Occipital lobe (tissue), 3 donors: ENCODE measurements at places on chromosomes 11 and 22.
A peak's percentile ranks its signal among the peaks of the same experiment; 100 is the strongest.

DNA sequence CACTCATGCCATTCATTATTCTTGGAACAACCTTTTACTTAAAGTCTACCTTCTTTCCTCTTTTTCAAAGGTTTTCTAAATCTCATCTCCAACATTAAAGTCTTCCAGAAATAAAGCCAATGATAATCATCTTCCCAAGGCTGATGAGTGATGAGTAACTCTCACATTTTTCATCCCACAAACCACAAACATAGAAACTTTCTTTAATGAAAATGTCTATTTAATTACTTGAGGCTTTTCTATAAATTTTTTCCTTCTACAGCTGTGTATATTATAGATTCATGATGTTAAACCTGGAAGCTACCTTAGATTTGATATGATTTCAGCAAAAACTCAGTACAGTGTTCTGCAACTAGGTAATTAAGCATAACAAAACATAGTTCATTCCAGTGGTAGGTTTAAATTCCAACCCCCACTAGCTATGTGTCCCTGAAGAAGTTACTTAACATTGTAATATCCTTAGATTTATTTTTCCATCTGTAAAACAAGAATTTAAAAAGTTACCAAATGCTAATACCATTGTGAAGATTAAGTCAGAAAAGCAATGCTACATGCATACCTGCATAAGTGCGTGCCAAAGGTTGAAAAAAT, 845.4 kb downstream of the KCNA4 start:
- no peak for DNase-seq

- DNase-seq: no peak
Measured at GRCh38 chr22:17540481-17540880, 22.8 kb upstream of the SLC25A18 start.

GRCh38 chr22:30273711-30274436, 7.2 kb upstream of the OSM start:
- no peak for DNase-seq

- DNase-seq: no peak
Measured at GRCh38 chr11:70601861-70602538, 203.7 kb downstream of the CTTN start.

- no peak for DNase-seq
Measured at GRCh38 chr22:36375071-36375980, 12.4 kb downstream of the MYH9 start.

GRCh38 chr22:31321421-31321820, 24.7 kb downstream of the PATZ1 start:
- no peak for DNase-seq

DNA sequence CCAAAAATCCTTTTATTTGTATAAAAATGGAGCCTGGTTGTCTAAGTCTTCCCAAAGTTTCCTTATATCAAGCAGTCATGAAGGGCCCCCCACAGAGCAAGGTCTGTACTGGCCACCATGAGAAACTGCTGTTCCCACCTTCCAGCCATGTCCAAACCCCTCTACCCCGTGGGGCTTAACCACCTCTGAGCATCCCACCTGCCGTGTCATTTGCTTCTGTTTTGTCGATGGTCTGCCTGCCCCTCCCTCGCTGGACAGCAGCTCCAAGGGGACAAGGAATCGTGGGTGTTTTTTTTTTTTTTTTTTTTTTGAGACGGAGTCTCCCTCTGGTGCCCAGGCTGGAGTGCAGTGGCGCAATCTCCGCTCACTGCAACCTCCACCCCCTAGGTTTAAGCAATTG, 11.1 kb upstream of the ANO1 start:
- no peak for DNase-seq

GRCh38 chr11:106021181-106021966, 666 bp downstream of the MSANTD4 start:
- DNase-seq: no peak

DNA sequence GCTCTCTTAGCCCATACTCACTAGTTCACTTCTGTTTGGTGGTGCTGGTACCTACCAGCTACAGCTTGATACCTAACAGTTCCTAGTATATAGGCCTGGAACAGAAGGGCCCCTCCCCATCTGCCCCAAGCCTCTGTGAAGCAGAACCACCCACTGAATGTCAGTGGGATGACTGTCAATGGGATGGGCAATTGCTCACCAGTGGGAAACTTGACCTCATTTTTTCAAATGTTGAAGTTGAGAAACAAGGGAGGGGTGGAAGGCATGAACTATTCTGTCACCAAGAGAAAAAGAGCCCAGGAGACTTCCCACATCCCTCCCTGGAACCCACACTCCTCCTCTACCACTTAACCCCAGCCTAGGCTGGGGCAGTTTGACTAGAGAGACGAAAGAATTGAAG, at the start of gene NLRP10:
Gene NLRP10, minus strand, starts transcription at position 62 of the 400 bp plus-strand sequence. CDS start 1,952 bp downstream, outside the sequence.
- DNase-seq: no peak

- DNase-seq: no peak
Measured at GRCh38 chr22:49331878-49332277, 495.8 kb downstream of the BRD1 start.

DNA sequence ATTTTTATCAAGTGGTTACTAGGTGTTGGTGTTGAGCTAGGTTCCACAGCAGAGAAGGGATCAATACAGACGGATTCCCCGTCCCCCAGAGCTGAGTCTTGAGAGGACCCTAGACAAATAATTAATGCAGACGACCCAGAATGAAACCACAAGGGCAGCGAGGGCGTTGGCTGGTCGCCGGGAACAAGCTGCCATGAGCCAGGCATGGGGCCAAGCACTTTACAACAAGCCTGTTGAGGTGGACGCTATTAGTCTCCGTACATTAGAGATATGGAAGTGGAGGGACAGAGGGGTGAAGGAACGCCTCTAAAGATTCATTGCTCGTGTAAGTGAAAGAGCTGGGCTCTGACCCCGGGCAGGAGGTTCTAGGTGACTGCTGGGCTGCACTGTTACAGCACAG, 77.1 kb upstream of the EIF3D start:
- no peak for DNase-seq

- no peak for DNase-seq
Measured at GRCh38 chr11:120613264-120614226, 102.0 kb downstream of the GRIK4 start.

GRCh38 chr11:44574610-44575287, 9.3 kb downstream of the CD82 start:
- no peak for DNase-seq

GRCh38 chr11:1072821-1073231, 1.8 kb upstream of the MUC2 start:
- DNase-seq: no peak

GRCh38 chr11:47272706-47273105, 2.8 kb downstream of the MADD start:
- no peak for DNase-seq

DNA sequence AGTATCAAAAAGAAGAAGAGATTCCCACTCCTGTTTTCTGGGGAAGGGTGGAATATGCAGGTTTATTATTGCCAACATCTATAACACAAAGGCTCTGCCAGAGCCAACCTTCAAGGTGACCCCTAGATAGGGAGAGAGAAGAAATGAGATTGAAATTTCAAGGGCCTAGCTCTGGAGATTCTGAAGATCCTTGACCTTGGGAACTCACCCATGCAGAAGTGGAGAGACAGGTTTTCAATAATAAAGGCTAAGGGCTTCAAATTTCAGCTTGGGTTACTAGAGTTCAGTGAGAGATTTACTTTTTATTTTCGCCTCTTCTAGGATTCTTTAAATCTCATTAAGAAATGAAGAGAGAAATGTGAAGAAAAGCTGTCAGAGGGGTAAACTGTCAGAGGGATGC, 98.4 kb downstream of the CD44 start:
- DNase-seq: no peak

GRCh38 chr11:55474321-55474720, 79.9 kb upstream of the OR4C15 start:
- DNase-seq: no peak

- no peak for DNase-seq
Measured at GRCh38 chr11:69337211-69337721, 43.3 kb downstream of the MYEOV start.

- DNase-seq: no peak
Measured at GRCh38 chr22:40363059-40363458, 7.3 kb upstream of the SGSM3 start.

DNA sequence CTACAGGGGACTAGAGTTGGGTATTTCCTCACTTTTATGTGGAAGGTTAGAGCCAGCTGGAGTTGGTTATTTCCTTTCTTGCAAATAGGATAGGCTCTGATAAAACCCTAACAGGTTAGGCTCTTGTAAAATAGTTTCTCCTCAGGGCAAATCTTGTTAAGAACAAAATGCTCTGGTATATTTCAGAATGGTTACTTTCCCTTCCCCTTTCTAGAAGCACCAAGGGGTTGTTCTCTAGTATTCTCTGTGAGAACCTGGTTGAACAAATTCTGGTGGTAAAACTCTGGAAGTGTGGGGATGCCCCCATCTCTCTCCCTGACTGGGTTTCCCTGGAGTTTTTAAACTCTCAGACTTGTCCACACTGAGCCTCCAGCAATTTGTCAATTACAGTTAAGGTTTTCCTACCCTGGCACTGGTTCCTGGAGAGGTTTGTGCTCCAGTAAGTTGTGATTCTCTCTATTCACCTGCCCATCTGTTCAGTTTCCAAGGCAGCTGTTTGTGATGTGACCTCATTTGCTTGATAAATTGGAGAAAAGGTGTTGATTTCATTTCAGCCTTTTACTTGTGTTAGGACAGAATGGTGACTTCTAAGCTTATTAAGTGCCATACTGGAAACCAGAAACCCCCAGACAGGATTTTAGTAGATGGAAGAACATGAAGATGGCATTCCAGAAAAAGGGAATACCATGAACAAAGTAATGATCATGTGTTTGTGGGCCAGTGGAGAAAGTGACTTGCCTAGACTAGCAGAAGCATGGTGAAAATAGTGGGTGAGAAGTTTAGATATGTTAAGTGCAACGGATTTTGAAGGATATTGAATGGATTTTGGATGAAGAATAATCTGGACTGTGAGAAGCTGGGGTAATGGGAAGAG, 64.6 kb downstream of the EXT2 start:
- DNase-seq: no peak

GRCh38 chr11:60970369-60970774, 1.1 kb upstream of the CD6 start:
- no peak for DNase-seq

- DNase-seq: no peak
Measured at GRCh38 chr11:83881428-83881827, 595.3 kb upstream of the CCDC90B start.

GRCh38 chr11:17979770-17980371, 33.0 kb downstream of the SERGEF start:
- DNase-seq: peak; percentile 3

- peak; percentile 15 for DNase-seq
Measured at GRCh38 chr22:50498322-50498890, 9.1 kb downstream of the LMF2 start.

DNA sequence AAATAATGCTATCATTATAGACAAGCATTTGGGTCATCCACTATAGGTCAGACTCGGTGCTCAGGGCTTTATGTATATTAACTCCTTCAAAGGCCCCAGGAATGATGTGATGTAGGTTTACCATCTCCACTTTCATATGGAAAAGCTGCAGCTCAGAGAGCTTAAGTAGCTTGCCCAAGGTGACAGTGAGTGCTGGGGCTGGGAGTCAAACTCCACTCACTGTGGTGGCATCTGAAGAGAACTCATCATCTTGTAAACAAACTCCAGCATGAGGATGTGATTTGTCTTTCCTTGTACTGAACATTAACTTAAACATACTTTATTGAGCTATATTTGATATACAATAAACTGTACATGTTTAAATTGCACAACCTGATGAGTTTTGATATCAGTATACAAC, 25.4 kb downstream of the TENM4 start:
- DNase-seq: no peak

- DNase-seq: no peak
Measured at GRCh38 chr11:25350899-25351803, 854.3 kb downstream of the LUZP2 start.

DNA sequence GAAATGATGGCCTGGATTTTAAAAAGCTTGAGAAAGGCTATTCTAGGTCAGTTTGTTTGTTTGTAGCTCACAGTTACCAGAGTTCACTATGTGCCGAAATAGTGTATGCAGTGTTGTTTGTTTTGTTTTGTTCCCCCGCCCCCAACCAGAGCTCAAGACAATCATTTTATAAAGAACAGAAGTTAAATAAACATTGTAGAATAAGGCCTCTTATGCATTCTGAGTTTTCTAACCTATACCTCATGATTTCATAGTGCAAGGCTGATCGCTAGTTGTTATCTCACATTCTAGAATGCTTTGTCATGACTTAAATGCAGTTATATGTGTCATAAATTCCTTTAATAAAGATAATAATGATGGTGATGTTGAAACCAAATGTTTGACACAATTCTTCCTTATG, 7.8 kb downstream of the KCNA4 start:
- DNase-seq: no peak

- no peak for DNase-seq
Measured at GRCh38 chr11:18309691-18310090, 12.2 kb downstream of the HPS5 start.

DNA sequence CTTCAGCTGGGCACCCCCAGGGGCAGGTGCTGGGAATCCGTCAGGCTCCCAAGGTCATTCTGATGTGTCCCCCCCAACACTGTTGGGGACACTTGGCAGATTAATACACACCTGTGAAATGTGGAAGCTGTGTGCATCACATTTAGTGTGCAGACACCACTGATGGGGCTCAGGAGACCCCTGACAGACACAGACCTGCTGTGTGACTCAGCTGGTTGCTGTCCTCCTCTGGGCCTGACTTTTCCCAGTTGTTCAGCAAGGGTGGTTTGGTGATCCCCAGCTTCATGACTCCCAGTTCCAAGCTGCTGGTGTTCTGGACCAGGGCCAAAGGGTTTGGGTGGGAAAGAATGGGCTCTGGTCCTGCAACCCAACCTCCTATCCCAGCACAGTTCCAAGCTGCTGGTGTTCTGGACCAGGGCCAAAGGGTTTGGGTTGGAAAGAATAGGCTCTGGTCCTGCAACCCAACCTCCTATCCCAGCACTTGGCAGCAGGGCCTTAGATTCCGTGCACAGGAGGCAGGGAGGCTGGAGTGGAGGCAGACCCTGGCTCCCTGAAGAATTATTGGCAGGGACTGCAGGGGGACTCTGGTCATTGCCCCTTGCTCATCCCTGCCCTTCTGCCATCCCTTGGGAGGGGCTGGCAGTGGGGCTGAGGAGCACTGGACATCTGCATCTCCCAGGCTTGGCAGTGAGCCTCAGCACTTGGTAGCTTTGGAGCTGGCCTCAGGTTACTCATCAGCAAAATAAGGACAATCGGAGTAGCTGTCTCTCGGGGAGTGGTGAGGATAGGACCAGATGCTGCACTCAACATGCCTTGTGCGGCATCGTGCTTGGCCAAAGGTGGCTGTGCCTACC, 8.4 kb upstream of the OMP start:
- no peak for DNase-seq

- DNase-seq: no peak
Measured at GRCh38 chr22:31243339-31244045, 31.4 kb downstream of the LIMK2 start.

GRCh38 chr11:57598831-57599155, 1.3 kb downstream of the SERPING1 start:
- DNase-seq: no peak

- DNase-seq: no peak
Measured at GRCh38 chr11:33116535-33116934, 44.7 kb downstream of the CSTF3 start.

GRCh38 chr11:75534259-75535069, 8.7 kb upstream of the GDPD5 start:
- DNase-seq: no peak
